ENCODE measurements at places on chromosomes 5 and 9.

- DNase-seq = no peak
Measured at GRCh38 chr5:962386-962785, 46.2 kb upstream of the NKD2 start.

GRCh38 chr5:19175776-19176570 lies 812.0 kb downstream of the CDH18 start:
- no peak for DNase-seq

GRCh38 chr5:177339107-177339638 lies 12.3 kb downstream of the LMAN2 start:
- no peak for DNase-seq

DNA sequence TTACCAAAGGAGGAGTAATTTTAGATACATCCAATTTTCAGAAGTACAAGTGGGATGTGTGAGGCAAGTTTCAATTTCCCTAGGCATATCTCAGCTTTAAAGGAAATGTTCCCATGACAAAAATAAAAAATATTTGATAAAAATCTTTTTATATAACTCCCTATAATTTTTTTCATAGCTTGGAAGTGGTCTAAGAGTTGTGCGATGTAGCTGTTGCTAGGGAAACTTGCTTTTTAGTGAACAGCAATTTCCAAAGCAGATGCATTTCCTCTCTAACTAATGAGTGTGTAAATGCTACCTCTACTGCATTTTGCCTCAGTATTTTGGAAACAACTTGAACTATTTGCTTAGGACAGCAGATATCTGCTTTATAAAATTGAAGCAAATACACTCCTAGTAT lies 39.6 kb downstream of the MACIR start:
- no peak for DNase-seq
